ENCODE measurements at places on chromosomes 4 and X.

GRCh38 chr4:24856586-24856985 is 56.3 kb downstream of the CCDC149 start:
- no peak for DNase-seq

DNA sequence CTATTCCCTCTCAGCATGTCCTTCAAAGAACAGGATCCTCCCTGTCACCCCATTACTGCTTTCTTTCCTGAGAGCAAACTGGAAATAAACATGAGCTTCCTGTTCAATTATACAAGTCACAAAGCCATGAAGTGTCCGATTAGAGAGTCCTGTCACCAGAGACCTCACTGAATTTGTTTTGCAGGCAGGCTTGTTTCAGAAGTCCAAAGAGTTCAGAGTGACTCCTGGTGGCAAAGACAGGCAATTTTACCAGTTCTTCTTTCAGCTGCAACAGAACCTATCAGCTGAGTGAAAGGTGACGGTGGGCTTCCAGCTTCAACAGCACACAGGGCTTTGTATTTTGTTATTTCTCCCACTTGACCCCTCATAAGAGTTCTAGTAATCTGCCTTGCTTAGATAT is 6.4 kb downstream of the ELK1 start:
- peak; percentile 13 for DNase-seq

GRCh38 chrX:55389376-55389775 is 62.6 kb upstream of the MAGEH1 start:
- no peak for DNase-seq

- no peak for DNase-seq
These were observed at the start of gene NPFFR2 for GRCh38 chr4:72031868-72032608. NPFFR2 (plus strand) TSS chr4:72032000; CDS start chr4:72128592, 96,592 bp downstream.

DNA sequence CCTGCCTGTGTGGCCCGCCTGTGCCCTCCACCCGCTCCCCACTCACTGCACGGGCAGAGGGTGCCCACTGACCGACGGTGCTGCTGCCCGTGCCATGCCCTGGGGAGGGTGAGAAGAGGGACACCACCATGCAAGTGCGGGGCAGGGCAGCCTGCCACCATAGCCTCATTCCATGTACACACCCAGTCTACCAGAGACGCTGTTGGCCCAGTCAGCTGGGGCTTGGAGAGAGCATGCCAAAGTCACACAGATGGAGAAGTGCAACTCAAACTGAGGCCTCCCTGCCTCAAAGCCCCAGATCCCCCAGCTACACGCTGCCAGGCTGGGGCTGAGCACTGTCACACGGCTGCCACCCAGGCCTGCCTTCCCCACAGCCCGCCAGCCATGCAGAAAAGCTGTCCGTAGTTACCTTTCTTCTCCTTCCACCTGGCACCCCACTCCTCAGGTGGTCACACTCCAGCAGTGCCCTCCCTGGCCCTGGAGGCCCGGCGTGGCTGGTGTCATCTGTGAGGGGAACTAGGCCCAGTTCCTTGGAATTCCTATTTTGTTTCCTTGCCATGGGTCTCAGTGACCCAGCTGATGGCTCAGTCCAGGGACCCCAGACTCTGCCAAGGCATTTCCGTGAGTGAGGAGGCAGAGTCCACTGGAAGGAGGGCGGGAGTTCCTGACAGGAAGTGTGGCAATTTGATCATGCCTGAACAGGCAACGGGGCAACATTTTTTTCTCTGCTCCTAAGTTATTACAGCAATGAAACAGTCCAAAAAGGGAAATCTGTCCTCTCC is at the start of gene SLC2A9:
Gene SLC2A9, minus strand, starts transcription at position 627 of the 782 bp plus-strand sequence. Its CDS starts 68 bp downstream, at position 559.
- no peak for DNase-seq

- DNase-seq: no peak
These were observed 180.7 kb upstream of the IL15 start for GRCh38 chr4:141455651-141456050.

GRCh38 chr4:81694176-81694913 is 222.6 kb upstream of the RASGEF1B start:
- no peak for DNase-seq

Measured in erythroblast (primary cell).